ENCODE measurements at places on chromosomes 5 and 9.
A peak's percentile ranks its signal among the peaks of the same experiment; 100 is the strongest.

GRCh38 chr5:148543727-148544126 is 110.6 kb downstream of the HTR4 start:
- DNase-seq = no peak

- no peak for DNase-seq
These were observed 48.9 kb upstream of the COL15A1 start for GRCh38 chr9:98894761-98895160.

DNA sequence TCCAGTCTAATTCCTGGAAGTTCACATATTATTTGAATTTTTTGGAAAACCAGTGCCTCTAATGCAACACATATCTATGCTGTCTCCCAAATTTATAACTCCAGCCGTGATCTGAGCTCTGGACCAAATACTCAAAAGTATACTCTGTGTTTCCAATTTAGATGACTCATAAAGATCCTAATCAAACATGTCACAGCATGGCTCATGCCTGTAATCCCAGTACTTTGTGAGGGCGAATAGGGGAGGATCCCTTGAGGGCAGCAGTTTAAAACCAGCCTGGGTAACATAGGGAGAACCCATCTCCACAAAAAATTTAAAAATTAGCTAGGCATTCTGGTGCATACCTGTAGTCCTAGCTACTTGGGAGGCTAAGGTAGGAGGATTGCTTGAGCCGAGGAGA is 388.0 kb downstream of the CDH12 start:
- DNase-seq = no peak

GRCh38 chr9:109012009-109012875 is 1.1 kb downstream of the CTNNAL1 start:
- peak; percentile 43 for DNase-seq

DNA sequence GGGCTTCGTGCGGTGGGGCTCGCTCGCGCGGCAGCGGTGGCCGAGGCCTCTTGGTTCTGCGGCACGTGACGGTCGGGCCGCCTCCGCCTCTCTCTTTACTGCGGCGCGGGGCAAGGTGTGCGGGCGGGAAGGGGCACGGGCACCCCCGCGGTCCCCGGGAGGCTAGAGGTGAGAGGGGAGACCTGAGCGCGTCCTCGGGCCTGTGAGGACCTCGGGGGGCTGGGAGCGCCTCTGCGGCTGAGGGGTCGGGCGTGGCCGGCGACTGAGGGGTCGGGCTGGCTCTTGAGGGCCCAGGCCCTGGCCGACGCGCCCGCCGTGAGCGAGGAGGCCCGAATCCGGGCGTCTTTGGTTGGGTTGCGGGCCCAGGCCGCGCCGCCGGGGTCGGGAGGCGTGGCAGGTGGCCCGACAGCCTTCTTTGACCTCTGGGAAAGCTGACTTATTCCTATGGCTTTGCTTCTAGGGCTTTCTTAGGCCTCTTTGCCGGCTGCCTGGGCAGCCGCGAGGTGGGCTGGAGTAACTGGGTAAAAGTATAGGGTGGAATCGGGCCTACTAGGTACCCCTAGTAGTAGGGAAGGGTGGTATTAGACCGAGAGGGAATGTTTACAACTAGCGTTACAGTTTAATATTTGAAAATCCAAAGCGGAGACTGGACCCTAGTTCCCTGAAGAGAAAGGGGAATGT is at the start of gene CANX:
Gene CANX (plus strand): TSS at position 33 of the 681 bp plus-strand sequence. CDS start 6,715 bp downstream, outside the sequence.
- no peak for DNase-seq

DNA sequence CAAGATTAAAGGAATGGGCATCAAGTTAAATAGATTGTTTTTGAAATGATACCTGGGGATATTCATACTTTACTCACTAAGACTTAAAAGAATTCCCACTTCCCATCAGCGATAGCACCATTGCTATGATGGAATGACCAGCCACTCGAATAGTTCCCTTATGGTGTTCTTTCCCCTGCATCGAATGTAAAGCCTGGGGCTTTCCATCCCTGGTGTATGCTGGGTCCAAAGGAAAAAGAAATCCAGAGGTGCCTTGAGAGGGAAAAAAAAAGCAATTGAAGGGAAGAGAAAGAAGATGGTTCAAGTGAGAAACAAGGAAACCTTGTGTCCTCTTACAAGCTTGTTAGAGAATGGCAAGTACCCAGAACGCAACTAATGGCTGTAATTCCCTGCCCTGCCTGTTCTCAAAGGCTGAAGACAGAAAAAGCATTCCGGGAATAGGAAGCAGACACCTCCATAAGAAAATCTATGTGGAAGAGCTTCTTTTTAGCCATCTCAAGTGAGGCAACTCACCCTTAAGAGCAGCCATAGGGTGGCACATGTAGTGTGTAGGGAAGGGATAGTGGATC is 351.1 kb upstream of the DAB2 start:
- no peak for DNase-seq

- no peak for DNase-seq
These were observed 5.5 kb upstream of the COL27A1 start for GRCh38 chr9:114149765-114150340.

- no peak for DNase-seq
These were observed 93.9 kb downstream of the GALNT10 start for GRCh38 chr5:154284433-154284832.

DNA sequence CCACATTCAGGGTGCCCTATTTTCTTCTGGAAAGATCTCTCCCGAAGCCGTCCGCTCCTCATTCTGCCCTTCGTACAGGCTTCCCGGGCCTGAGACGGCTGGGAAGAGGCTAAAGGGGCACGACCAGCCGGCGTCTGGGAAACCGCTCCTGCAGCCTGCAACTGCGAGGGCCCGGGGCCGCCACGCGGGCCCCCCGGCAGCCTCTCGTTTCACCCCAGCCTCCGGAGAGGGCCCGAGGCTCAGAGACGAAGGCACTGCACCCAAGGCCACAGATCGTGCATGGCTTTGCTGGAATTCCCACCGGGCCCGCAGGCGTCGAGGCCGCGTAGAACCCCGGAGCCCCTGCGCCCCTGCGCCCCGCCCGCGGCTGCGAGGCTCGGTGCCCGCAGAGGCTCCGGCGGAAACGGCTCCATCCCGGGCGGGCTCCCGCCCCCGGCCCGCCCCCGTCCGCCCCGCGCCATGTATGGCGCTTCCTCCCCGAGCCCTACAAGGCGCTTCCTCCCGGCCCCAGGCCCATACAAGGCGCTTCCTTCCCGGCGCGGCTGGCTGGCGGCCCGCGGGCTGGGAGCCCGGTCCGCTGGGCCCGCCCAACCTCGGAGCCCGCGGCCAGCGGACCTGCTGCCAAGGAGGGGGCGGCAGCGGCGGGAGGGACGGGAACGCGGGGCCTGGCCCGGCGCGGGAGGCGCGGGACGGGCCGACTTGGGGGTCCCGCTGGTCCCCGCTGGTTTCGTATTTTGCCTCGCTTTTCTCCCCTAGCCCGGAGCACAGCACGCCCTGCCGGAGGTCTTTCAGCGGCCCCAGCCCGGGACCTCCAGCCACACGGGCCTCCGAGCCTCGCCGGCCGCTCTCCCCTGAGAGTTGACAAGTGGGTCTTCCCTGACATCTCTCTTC is 26.6 kb downstream of the EGR1 start:
- DNase-seq = peak; percentile 51

GRCh38 chr5:132262882-132263547 is 5.5 kb downstream of the PDLIM4 start:
- no peak for DNase-seq

- peak; percentile 68 for DNase-seq
These were observed 76.2 kb upstream of the PTPN3 start for GRCh38 chr9:109574061-109574882.

DNA sequence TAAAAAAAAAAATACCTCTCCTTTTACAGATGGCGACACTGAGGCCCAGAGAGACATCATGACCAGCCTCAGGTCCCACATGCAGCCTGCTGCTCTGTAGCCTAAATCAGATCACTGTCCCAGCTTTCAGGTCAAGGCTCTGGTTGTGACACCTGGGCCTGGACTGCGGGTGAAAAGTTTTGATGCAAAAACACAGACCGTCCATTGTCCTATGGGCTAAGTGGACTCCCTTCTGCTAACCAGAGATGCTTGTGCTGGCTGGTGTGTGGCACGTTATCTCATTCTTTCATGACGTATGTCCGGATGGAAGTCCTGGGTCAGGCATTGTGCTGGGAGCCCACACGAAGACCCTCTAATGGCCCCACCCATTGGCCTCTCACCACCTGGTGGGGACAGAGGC is 7.8 kb downstream of the NEK6 start:
- no peak for DNase-seq

- no peak for DNase-seq
These were observed 133.8 kb downstream of the MRPL36 start for GRCh38 chr5:1665803-1666202.

DNA sequence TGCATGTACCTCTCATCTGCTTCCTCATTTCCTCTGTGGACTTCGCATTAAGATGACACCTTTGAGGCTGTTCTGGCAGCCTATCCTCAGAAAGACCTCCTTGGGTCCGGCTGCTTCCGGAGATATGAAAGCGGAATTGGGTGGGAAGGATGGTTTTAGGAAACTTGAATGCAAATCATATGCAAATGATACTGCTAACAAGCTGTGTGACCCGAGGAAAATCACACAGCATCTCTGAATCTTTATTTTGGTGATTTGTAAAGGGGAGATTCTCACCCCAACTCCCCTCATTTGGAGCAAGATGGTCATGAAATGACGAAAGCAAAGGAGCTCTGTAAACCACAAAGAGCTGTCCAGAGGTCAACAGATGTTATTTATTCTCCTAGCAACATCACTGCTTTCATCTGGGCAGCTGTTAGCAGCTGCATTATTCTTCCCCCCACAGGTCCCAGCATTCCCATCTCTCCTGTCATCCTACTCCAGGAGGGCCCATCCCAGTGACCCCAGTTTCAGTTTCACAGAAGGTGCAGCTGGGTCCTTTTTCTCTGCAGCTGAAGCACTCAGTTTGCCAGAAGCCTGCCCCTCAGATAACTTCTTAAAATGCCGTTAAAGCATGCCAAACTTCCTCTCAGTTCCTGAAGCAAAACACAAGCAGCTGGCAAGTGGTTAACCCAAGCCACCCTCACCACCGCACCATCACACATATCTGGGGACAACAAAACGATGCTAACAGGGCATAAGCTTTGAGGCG is 269.5 kb downstream of the SEC61B start:
- DNase-seq = no peak

Data from NCI-H2171 treated with DMSO at 0.1 percent for 48 hours (cell line).